Activated CD8-positive, alpha-beta memory T cell treated with anti-CD3 and anti-CD28 coated beads for 1 hour (primary cell): ENCODE measurements at places on chromosomes 12 and 14.

GRCh38 chr12:95836185-95836609 lies 22.6 kb upstream of the SNRPF start:
- no peak for DNase-seq

GRCh38 chr12:56377310-56377988 lies 14.8 kb upstream of the APOF start:
- no peak for DNase-seq

DNA sequence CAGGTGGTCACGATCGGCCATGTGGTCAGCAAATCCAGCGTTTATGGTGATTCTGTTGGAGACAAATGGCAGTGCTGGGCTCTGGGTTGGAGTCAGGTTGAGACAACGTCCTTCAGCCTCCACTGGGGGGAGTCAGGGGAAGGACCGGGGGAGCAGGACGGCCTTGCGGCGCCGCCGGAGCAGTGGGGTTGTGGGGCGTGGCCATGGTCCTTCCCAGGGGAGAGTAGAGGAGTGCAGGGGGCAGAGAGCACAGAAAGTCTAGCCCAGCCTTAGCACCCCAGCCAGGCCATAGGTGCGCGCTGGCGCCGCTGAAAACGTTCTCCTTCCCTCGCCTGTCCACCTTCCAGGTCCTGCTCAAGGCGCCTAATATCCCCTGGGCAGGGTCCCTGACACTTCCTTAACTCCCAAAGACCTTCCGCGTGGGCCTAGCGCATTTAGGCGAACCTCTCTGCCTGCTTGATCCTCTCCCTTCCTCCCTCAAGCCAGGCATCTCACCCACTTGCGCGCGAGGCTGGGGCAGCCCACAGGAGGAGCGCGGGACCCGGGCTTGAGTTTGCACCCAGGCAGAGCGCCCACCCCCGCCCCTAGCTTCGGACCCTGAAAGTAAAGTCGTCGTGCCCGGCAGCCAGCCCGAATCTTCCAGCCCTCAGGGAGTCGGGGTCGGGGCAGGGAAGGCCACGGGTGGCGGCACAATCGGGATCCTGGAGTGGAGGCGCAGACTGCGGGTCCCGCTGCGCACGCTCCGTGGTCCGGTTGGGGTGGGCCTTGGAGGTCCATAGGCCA lies 3.1 kb upstream of the KIF26A start:
- DNase-seq: no peak

- no peak for DNase-seq
These were observed 13.5 kb upstream of the TUBA1C start for GRCh38 chr12:49251357-49251756.

DNA sequence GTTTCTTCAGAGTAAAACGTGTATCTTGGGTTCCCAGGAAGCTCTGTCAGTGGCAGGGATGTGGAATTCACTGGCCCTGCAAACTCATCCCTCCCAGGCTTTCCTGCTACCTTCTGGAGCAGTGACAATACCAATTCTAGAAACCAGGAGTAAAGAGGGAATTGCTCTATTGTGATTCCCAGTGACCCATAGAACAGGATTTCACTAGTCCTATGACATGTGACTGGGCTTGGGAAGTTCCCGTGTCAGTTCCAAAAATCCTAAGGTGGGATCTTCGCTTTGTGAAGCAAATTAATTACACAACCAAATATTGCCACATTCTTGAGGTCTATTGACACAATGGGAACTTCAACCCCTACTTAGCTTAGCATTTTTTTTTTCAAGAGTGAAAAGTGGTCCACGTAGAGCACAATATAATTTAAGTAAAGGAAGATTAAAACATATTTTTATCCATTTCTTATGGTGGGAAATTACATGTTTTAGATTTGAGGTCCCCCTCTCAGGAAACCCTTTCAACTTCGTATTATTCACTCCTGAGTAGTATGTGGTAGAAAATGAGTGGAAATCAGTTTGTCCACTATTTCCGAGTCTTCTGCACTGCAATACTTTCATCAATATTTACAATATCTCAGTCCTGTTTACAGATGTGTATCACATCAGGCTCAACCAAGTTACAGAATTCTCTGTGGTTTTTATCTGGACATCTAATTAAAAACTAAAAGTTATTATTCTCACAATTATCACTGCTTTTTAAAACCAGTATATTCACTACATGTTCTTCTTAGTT lies 88.9 kb upstream of the SOX5 start:
- DNase-seq: no peak

GRCh38 chr12:106135781-106136180 lies 3.0 kb downstream of the NUAK1 start:
- no peak for DNase-seq

DNA sequence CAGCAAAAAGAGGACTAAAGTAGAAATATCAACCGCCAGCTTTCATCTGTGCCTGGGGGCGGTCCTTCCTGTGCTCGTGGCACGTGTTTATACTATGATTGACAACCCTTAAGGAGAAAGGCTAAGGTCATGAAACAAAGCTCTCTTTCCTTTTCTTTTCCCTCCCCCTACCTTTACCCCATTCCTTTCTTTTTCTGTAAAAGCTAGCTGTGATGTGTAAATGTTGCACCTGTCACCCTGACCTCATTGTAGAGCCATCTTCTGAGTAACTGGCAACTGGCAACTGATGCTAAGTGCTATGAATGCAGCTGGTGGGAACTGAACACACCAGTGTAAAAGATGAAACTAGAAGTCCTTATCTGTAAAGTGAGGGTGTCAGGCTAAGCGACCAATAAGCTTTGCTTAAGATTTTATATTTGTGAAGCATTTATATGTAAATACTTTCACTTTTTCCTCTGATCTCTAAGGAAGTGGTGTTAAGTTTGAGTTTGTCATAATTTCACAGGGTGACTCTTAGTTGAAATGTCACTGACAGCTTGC lies 102.8 kb upstream of the BCAT1 start:
- DNase-seq: no peak

DNA sequence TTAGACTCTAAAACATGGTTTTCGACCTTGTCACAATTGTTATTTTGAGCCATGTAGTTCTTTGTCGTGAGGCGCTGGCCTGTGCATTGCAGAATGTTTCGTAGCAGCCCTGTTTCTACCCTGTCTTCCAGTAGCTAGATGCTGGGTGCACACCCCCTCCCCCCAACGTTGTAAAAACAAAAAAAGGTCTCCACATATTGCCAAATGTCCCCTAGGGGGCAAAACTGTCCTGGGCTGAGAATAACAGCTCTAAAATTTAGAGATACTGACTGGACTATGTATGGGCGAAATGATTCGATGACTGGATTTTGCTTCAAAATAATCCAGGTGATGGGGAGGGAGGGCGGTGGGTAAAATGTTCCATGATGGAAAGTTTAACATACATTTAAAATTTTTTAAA lies 126.1 kb upstream of the FUT8 start:
- no peak for DNase-seq

DNA sequence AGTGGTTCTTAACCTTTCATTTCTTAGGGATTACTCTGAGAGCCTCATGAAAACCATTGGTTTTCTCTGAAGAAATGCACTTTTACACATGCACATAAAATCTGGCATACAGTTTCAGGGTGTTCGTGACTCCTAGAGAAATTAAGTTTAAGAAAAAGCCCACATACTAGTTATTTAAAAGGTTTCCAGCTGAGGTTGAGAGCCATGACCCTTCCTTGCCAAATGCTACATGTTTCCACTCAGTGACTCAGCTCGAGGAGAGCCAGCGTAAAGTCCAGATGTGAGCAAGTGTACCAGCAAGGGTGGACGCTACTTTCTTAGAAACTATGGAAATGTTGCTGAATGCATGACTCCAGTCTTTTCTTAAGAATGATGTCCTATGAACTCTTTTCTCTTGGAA lies 42.7 kb upstream of the FLRT2 start:
- DNase-seq: no peak

- DNase-seq: no peak
These were observed 414 bp downstream of the UNC79 start for GRCh38 chr14:93431036-93431670.

DNA sequence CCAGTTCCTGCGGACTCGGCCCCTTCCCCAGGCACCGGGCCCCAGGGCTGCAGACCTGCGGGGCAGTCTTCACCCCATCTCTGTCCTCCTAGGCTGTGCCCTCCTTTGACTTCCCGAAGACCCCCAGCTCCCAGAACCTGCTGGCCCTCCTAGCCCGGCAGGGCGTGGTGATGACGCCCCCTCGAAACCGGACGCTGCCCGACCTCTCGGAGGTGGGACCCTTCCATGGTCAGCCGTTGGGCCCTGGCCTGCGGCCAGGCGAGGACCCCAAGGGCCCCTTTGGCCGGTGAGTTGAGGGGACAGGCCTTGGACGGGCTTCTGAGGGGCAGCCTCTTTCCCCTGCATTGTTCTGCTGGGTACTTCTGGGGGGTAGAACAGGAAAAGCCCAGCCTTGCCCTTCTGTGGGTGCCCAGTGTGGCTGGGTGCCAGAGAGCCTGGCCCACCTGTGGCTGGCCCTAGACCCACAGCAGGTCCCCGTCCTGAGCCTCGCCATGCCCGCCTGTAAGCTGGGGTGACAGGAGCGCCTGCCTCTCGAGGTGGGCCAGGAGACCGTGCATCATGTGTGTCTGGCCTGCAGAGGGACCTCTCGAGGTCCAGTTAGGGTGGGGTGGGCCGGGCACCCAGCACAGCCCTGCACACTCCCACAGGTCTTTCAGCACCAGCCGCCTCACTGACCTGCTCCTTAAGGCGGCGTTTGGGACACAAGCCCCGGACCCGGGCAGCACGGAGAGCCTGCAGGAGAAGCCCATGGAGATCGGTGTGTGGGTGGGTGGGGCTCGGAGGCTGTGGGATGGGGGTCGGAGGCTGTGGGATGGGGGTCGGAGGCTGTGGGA lies 12.6 kb upstream of the PUS1 start:
- no peak for DNase-seq

DNA sequence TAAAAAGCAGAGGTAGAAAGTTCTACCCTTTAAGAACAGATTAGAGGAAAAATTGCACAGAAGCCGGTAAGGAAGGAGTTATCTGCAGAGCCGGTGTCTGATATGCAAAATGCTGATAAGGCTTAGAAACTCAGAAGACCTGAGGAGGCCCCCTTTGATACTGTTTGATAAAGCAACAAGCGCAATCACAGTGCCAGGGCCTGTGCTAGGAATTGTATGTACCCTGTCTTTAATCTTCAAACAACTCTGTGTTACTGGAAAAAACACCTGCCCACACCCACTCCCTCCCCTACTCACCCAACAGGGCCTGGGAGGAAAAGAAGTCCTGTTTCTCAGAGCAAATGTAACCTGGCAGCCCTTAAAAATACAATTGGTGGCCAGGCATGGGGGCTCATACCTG lies 112.7 kb upstream of the FUT8 start:
- no peak for DNase-seq

DNA sequence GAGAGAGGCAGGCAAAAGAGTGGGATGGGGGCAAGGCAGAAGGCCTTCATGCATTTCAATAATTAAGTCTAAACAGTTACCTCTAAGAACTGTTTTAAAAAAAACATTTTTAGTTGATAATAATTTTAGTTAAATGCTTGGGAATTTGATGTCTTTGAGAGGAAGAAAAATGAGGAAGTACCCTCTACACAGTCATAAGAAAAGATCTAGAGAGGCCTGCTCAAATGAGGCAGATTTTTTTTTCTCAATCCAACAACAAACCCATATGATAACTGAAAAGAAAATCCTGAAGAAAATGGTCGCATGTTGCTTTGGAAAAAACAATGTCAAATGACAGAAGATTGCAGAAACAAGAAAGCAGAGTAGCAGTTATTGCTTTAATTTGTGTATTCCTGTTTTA lies 25.6 kb downstream of the SINHCAF start:
- no peak for DNase-seq

- no peak for DNase-seq
These were observed 29.8 kb downstream of the AMN start for GRCh38 chr14:102952276-102952675.

DNA sequence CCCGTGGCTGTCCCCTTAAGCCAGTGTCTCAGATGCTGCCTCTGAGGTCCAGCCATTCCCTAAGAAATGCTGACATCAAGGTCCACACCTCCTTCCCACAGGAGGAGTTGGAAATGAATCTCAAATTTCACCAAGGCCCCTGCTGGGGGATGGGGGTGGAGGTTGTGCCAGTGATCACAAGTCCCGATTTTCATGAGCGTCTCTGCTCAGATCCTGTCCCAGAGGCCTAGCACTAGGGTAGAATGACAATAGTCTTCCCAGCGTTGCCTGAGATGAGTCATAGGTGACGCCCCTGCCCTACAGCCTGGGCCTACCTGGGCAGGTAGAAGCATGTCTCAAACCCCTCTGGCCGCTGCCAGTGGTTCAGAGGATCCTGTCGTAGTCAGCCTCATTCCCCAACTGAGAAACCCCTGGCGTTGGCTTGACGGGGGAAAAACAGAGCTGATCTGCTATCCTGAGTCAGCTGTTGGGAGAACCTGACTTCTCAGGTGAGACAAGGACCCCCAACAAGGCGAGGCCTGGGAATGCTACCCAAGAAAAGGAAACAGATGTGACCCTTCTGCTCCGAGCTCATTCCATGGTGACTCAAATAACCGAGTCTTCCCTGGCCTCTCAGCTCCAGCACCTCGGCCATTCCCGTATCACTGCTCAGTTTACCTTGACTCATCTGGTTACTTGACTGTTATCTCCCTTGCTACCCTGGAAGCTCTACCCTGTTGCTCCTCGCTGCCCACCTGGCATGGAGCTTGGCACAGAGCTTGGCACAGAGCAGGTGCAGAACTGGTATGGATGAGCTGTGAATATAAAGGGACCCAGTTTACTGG lies 21.8 kb upstream of the SPPL3 start:
- DNase-seq: no peak

DNA sequence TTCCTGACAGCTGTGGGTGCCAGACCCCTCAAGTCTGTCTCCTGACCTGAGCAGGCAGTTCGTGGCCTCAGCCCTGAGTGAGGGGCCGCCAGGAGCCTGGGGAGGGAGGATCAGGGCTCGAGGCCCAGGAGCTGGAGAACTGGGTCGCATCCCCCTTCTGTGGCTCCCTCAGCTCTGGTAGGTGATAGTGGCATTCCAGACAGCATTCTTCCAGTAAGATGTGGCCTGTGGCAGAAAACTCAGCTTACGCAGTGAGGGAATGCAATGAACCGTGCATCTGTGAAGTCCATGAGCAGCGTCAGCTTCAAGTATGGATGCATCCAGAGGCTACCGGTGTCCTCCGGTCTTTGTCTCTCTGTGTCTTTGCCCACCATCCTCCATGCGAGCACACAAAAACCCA lies 28.4 kb upstream of the FBRSL1 start:
- DNase-seq: no peak

- DNase-seq: no peak
These were observed 702.9 kb downstream of the TRHDE start for GRCh38 chr12:72974954-72975555.

DNA sequence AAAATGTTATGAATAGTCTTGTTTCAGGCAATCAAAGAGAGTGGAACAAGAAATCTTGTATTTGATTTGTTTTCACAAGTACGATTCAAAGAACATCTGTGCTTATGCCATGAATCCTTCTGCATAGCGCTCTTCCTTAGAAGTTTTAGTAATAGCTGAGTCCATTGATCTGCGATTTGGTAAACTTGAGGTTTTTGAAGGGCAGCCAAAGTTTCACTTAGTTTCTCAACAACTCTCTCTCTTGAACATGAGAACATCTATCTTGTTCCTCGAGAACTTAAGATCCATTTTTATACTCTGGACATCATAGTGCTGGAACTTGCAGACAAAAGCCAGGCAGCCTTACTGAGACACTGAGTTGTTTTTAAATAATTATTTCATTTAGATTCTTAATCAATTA lies 96.2 kb upstream of the USP15 start:
- no peak for DNase-seq
